Activated CD8-positive, alpha-beta T cell treated with anti-CD3 and anti-CD28 coated beads for 36 hours (primary cell): ENCODE measurements at places on chromosomes 3 and 15.

GRCh38 chr3:120198305-120198878, 86.6 kb downstream of the GPR156 start:
- DNase-seq, result no peak

GRCh38 chr15:30924353-30924752, 20.6 kb downstream of the FAN1 start:
- DNase-seq, result no peak

DNA sequence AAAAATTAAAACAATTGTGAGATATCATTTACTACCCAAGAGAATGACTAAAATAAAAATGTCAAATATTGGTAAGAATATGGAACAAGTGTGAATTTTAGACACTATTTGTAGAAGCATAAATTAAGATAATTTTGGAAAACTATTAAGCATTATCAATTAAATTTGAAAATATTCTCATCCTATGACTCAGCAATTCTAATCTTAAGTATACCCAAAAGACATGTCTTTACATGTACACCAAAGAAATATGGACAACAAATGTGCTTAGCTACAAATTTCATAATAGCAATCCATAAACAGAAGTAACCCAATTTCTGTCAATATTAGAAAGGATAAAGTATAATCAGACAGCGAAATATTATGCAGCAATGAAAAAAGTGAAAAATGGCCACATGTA, 1032.2 kb upstream of the SEMA6D start:
- no peak for DNase-seq

DNA sequence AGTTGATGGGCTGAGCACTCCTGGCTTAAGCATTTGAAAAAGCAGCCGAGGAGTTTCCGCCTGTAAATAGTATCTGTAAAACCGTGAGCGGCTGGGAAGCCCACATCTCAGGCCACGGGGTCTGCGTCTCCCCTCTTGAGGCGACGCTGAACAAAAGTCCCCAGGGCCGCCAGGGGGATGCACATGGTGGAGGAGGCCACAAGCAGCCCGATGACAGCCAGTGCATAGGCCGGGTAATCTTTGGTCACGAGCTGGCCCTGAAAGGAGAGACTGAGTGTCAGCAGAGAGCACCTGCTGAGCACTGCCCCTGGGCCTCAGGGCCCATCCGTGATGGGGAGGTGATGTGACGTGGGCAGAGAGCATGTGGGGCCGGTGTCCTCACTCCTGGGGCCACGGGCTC, 37.5 kb downstream of the SLC6A20 start:
- DNase-seq, result no peak

- DNase-seq, result no peak
Observed at GRCh38 chr3:190825386-190826016, 37.0 kb downstream of the GMNC start.

GRCh38 chr15:48061605-48062004, 59.2 kb upstream of the SLC24A5 start:
- DNase-seq, result no peak

DNA sequence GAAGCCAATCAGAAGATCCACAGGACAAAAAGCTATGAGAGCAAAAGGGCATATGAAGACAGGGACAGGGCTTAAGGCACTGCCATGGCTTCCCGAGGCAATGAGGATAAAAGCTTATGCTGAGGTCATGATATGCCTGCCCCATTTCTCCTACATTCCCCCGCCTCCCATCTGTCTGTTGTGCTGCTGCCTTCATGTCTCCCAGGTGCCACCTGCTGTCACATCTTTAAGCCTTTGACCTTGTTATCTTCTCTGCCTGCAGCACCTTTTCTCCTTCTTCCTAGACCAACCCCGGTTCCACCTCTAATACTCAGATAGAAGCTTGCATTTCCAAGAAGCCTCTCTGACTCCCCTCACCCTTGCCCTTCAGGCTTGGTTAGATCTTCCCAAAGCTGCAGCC, 213.8 kb downstream of the ARRDC4 start:
- DNase-seq, result no peak

- DNase-seq, result no peak
Observed at GRCh38 chr15:85464471-85464870, 84.1 kb downstream of the AKAP13 start.

- no peak for DNase-seq
Observed at GRCh38 chr3:112061152-112061551, 25.0 kb upstream of the C3orf52 start.

DNA sequence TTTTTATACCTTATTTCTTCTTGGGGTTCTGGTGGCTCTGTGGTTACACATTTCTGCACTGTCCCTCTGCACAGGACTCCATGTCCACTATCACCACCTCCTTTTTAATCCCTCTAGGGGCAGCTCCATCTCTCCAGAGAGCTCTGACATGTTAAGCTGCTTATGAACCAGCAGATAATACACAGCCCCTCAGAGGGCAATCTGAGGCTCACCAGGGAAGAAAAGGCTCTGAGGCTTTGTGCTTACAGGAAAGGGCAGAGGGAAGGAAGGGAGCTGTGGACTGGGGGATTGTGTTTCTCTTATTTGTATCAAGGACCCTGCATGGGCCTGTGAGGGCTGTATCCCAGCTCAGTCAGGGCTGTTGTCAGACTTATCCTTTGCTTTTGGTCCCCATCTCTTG, 164.5 kb downstream of the EPHB1 start:
- DNase-seq, result no peak

GRCh38 chr3:119146578-119147375, 812 bp downstream of the TEX55 start:
- DNase-seq, result no peak

- no peak for DNase-seq
Observed at GRCh38 chr15:52856286-52856685, 66.2 kb upstream of the ONECUT1 start.
